ENCODE measurements at places on chromosomes 5 and 9.
A peak's percentile ranks its signal among the peaks of the same experiment; 100 is the strongest.

- no peak for DNase-seq
These were observed 221.9 kb downstream of the TLR4 start for GRCh38 chr9:117926031-117926658.

DNA sequence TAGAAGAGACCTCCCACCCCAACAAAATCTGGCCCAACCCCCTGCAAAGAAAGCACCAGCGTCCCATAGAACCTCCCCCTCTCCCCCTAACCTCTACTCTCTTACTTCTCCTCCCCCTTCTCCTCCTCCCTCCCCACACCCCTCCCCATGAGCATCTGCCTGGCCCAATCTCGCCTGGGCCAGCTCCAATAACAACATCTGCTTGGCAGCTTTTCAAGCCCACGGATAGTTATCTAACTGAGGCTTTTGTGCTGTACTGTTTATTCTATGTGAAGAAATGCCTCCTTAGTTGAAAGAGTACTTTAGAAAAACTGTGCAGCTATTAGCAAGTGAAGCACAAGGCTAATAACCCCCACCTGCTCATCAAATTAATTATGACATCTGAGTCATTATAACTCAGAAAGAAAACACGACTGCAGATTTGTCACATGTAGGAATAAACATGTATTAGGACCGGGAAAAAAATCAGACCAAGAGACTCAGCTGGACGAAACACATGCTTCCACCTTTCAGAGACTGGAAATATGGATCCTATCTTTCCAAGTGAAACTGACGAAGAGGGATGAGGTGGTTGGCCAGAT lies 42.8 kb downstream of the NFIB start:
- DNase-seq: peak; percentile 75

- DNase-seq: no peak
These were observed 151.1 kb upstream of the MPDZ start for GRCh38 chr9:13430368-13431221.

GRCh38 chr5:389891-390622 lies 52.9 kb upstream of the EXOC3 start:
- no peak for DNase-seq

- no peak for DNase-seq
These were observed at the start of gene PCDHGA9 for GRCh38 chr5:141402553-141403243. Gene PCDHGA9 (plus strand): TSS chr5:141402778. CDS start chr5:141402953, 175 bp downstream.

- DNase-seq: no peak
These were observed 26.0 kb downstream of the GPBP1 start for GRCh38 chr5:57199866-57200265.

DNA sequence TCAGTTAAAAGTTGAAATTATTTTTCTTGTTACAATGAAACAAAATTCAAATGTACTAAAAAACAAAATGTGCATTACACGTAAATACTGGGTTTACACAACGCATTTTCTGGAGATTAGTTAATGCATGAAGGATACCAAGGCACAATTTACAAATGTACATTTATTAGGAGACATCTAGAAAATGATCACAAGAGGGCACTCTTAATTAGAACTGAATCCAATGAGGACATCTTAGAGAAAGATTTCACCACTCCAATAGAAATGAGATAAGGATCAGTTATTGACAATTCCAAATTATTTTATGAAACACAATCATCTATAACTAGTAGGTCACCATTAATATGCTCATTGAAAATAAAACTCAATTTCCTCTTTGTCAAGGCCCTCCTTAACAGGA lies 36.6 kb upstream of the CDH12 start:
- DNase-seq: peak; percentile 22

DNA sequence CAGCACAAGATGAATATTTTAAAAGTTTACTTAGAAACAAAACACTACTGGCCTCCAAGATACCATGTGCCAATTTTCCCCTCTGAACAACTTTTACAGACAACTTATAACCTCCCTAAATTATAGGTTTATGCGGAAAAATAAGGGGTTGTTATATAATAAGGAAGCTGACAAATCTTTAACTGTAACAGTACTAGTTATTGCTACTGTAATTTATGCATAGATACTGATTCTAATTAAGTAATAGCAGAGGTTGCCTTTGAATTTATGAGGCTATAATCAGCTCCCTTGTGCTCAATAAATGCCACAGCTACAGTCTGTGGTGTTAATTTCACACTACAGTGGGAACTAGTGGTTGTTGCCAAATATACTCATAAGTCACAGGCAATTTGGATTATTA lies 291.3 kb upstream of the PCSK5 start:
- no peak for DNase-seq

- DNase-seq: no peak
These were observed 9.7 kb upstream of the TRPM3 start for GRCh38 chr9:71131145-71131544.

- no peak for DNase-seq
These were observed 7.5 kb upstream of the REEP5 start for GRCh38 chr5:112929336-112930081.

DNA sequence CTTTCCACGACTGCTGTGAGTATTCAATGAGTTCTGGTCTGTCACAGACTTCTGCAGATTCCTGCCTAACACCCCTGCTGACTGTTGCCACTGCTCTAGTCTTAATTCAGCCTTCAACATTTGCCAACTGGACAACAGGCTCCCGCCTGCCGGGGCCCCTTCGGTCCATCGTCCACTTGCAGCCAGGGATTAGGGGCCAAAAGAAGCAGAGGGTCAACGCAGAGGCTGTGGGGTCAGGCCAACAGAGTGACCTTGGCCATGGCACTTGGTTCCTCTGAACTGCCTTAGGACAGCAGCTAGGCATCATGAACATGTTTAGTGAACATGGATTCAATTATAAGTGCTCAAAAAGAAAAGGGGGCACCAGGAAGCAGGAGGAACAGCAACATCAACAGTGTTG lies 28.7 kb downstream of the MORN5 start:
- DNase-seq: no peak

DNA sequence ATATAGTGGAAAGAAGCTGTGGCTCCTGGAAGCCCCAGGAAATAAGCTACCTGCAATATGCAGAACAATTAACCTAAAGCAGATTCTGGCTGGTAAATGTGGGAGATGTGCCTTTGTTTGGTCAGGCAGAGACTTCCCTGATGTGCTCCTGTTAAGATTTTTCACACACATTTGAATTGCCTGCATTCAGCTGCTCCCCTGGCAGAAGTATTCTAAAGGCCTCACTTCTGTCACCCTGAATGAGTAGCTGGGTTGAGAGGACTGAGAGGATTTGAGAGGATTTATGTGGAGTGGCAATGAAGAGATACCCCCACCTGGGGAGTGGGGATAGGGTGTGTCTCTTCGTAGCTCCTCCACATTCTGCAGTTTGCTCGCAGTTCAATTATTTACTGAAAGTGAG lies 130.5 kb downstream of the ST8SIA4 start:
- DNase-seq: no peak

DNA sequence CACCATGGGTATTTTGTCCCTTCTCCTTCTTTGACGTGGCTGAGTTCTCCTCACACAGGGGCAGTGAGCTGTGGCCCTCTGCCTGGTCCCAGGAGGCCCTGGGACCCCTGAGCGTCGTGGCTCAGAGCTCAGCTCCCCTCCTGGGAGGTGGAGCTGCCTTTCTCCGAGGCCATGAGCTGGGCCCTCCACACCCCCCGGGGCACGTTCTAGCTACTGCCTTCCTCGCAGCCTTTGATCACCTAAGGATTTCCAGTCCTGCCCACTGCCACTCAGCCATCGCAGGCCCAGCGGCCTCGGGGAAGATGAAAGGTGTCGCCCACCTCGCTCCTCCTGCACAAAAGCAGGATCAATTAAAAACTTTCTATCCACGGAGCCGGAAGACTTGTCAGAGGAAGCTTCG lies 94.8 kb upstream of the RAPGEF1 start:
- no peak for DNase-seq

GRCh38 chr9:106535439-106535838 lies 327.5 kb upstream of the ZNF462 start:
- no peak for DNase-seq

DNA sequence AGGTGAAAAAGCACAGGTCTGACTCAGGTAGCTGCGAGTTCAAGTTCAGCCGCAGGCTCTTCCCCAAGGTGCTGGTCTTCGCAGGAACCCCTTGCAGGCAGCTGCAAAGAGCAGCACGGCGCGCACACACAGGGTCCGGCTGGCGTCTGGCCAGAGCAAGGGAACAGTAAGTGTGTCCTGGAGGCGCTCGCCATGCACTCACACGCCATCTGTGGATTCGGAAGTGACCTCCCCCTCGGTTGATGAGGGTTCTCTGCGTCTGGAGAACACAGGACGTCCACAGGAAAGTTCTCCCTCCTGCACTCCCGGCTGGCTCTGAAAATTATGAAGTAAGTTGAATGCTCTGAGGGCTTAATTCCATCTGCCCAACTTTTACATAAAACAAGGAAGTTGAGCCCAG lies 14.0 kb upstream of the EGFL7 start:
- no peak for DNase-seq

GRCh38 chr9:123217128-123217654 lies 51.2 kb downstream of the STRBP start:
- no peak for DNase-seq

- DNase-seq: no peak
These were observed 170.4 kb downstream of the FOCAD start for GRCh38 chr9:20854444-20854843.

DNA sequence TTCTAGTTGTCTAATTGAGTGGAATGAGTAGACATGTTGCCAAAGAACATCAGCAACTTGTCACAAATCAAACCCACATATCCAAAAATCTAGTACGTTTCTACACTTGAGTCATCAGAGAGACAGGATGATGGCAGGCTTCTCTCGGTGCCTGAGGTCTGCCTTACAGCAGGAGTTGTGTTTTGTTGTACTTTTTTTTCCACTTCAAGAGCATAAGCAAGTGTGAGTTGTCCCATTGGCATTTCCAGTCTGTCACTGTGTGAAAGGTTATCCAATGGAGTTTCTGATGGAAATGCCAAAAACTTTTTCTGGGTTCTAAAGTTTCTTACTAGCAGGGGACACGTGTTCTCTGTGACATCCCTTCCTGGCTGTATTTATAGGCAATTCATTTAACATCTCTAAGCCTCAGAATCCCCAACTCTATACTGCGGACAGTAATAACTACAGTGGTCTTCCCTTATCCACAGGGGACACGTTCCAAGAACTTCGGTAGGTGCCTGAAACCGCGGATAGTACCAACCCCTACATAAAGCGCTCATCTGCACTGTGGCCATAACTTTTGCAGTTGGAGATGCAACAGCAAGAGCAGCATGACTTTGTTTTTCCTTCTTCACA lies 246.5 kb downstream of the SYK start:
- DNase-seq: no peak

- DNase-seq: no peak
These were observed 124.3 kb downstream of the FGF1 start for GRCh38 chr5:142561486-142562097.

DNA sequence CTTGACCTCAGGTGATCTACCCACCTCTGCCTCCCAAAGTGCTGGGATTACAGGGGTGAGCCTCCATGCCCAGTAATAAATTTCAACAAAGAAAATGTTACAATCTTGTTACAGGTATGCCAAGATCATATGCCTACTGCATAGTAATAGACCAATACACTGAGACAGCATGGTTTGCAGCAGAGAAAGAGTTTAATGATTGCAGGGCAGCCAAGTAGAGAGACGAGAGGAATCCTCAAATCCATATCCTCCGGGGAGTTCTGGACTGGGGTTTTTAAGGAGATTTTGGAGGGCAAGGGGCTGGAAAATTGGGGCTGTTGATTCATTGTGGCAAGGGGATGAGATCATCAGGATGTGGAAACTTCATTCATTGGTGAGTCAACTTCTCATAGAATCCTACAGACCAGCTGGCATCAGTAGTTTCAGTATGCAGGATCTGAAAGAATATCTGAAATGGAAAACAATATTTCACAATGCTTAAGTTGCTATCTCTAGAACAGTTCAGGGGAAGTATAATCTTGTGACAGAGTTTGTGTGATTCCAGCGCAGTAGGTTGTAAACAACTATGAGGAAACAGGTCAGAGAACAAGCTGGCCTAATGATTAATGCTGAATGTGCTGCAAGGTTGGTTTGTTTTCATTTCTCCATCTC lies 14.8 kb upstream of the TUT7 start:
- DNase-seq: no peak

DNA sequence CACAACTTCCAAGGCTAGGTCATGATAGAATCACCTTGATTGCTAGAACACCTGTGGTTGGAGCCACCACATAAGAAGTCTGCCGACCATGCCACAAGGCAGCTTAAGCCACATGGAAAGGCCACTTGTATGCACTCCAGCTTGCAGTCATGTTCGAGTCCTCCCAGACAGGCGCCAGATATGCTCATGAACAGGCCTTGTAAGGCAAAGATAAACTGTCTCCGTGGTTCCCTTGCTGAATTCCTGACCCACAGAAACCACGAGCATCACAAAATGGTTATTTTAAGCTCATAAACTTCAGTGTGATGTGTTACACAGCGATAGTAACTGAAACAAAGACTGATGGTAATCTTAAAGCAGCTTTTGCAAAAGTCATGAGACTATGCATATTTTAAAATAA lies 188.4 kb upstream of the DAPK1 start:
- DNase-seq: no peak

DNA sequence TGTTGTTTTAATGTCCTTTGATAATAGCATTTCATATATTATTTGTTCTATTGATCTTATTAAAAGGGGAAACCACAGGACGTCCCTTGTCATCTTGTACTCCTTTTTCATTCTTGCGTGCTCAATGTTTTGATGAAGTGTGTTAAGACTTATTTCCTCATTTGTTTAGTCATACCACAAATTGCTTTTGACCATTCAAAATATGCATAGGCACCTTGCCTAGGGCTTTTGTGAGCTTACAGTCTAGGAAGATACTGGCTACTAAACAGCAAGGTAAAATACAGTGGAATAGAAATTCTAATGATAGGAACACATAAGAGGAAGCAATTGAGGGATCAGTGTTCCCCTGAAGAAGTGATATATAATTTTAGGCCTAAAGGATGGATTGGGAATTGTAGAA lies 190.3 kb downstream of the WDR70 start:
- no peak for DNase-seq
